ENCODE measurements at places on chromosomes 4 and X.

- no peak for DNase-seq
Measured at GRCh38 chrX:11393949-11394654, 100.9 kb downstream of the AMELX start.

DNA sequence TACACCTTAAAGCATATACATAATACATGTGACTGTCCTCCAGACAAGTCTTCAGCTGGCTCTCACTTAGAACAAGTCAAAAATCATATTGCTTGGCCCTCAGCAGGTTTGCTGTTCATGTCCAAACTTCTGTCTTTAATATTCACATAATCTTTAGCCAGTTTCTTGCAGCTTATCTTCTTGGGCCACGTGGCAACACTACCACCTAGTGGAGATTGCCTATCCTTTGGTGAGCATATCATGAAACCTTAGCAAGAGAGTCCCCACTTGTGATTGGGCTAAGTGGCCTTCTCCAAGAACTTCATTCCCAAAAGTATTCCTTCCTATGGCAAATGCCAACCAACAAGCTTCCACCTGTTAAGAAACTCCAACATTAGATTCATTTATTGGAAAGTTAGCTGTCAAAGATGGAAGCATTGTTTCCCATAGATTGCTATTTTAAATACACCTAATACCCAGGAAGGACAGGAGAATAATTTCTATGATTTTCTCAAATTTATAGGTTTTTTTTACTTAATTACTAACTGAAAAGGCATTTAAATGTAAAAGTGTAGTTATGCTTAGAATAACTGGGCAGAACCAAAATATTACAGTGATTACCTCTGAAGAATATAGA is 231.9 kb upstream of the INTU start:
- no peak for DNase-seq

DNA sequence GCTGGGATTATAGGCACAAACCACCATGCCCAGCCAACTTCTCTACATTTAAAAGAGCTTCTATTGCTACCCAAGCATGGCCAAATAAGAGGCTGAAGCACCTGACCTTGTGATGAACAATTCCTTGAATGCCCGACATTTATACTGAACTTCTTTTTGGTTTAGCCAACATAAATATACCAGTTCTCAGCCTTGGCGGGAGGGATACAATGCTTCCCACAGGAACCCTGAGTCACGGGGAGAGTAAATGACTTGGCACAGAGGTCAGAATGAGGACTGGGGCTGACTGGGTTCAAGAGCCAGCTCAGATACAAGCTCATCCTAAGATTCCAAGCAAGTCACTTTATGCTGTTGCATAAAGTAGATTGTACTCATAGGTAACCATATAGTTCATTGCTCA is 6.1 kb downstream of the HOPX start:
- DNase-seq, result no peak

DNA sequence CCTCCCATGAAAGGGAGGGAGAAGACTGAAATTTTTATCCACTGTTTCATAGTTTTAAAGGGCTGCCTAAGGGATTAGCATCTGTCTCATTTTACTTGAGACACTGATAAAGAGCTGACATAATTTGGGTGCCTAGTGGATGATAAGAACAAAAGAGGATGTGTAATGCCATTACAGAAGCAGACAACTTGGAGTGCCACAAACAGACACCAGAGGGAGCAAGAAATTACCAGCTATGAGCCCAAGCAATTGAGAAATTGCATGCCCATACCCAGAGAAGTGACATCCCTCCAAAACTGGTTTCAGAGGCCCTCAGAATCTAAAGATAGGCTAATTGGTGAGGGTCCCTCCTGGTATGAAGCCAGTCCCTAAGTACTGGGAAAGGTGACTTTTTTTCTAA is 38.5 kb upstream of the POU3F4 start:
- no peak for DNase-seq

Data from activated CD4-positive, alpha-beta T cell treated with anti-CD3 and anti-CD28 coated beads for 24 hours (primary cell).